Caudate nucleus (tissue), 63 donors: ENCODE measurements at places on chromosomes 16 and 17.
A peak's percentile ranks its signal among the peaks of the same experiment; 100 is the strongest.

DNA sequence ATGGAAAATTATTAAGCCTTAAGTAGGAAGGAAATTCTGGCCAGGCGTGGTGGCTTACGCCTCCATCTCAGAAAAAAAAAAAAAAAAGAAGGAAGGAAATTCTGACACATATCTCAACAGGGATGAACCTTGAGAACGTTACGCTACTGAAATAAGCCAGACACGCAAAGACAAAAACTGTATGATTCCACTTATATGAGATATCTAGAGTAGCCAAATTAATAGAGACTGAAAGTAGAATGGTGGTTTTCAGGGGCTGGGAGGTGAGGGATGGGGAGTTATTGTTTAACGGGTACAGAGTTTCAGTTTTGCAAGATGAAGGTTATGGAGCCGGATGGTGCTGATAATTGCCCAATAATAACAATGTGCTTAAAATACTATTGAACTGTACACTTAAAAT, 16.2 kb upstream of the HNF1B start:
- no peak for DNase-seq

DNA sequence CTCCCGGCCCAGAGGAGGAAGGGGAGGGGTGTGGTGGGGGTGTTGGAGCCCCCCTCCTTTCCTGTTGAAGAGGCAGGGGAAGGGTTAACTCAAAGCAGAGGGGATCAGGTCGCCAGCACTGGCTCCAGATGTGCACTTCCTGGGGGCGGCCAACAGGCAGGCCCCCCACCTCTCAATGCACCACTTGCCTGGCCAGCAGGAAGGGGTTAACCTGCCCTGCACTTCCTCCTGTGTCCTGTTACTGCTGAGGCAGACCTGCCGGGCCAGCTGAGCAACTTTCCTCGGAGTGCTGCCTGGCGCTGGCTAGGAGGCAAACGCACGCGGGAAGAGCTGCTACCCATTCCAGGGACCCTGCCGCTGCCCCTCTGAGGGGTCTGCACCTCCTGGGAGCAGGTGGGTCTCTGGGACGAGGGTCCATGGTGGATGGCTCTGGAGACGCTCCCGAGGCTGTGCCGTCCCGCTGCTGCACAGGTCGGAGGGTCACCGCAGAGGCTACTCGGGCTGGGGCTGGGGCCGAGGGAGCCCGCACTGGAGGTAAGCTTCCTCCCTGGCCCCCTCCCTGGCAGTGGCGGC, at the start of gene EPN3:
Gene EPN3, plus strand, starts transcription at position 284 of the 573 bp plus-strand sequence. CDS start 3,822 bp downstream, outside the sequence.
- no peak for DNase-seq

DNA sequence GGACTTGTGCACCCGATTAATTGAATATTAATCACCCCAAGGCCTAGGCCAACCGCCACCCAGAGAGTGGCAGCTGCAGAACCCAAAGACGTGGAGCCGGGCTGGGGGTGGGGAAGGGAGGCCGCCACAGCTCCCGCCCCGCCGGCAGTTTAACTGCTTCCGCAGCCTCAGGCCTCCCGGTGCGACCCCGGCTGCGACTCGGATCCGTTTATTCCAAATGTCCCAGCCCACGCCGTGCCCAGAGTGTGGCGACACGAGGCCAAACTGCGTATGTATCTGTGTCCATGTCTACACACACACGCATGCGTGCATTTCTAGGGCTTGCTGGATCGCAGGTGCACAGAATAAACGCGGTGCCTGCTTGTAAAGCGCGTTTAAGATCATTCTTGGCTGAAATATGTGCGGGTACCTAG, 802 bp upstream of the TOB1 start:
- DNase-seq, result no peak

- DNase-seq, result no peak
These were observed 68.8 kb downstream of the IL21R start for GRCh38 chr16:27470567-27471431.

- DNase-seq, result no peak
These were observed 1.2 kb downstream of the RABEP2 start for GRCh38 chr16:28923652-28924398.

DNA sequence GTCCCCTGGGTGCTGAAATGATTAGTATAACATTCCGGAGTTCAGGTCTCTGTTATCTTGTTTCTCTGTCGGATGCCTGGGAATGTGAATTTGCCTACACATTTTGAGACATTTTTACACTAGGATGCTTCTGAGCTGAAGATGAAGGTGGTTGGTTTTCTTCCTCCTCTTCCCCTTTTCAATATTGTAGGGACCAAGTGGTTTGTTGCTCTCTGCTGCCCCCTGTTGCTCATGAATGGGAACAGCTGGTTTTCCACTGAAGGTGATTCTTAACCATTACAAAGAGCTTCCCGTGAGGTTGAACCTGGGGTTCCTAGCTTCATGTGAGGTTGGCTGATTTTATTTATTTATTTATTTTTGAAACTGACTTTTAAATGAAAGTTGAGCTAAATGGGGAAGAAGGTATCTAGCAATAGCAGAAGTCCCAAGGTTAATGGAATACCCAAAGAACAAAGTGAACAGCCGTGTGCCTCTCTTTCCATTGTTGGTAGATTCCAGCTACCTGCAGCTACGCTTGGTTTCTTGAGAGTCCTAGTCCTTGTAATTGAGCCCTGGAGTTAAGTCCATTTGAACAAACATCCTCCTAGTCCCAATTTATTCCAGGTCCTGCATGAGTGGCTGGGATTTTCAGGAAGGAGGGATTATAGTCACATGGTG, 983.9 kb upstream of the EEF2KMT start:
- no peak for DNase-seq

DNA sequence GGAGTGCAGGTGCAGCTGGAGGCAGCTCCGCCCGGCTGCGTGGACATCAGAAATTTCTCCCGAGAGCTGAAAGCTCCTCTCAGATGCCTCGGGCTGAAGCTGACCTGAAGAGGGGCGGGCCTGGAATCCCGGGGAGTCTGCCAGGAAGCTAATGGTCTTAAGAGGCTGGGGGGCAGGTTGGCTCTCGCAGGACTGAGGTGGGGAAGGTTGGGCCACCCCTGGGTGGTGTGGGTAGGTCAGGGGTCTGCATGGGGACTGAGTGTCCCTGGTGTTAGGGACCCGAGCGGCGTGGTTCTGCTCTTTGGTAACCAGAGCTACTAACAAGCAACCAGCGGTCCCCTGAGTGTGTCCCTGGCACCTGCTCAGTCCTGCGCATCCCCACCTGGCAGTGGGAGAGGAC, 3.5 kb downstream of the CHMP6 start:
- DNase-seq, result no peak

DNA sequence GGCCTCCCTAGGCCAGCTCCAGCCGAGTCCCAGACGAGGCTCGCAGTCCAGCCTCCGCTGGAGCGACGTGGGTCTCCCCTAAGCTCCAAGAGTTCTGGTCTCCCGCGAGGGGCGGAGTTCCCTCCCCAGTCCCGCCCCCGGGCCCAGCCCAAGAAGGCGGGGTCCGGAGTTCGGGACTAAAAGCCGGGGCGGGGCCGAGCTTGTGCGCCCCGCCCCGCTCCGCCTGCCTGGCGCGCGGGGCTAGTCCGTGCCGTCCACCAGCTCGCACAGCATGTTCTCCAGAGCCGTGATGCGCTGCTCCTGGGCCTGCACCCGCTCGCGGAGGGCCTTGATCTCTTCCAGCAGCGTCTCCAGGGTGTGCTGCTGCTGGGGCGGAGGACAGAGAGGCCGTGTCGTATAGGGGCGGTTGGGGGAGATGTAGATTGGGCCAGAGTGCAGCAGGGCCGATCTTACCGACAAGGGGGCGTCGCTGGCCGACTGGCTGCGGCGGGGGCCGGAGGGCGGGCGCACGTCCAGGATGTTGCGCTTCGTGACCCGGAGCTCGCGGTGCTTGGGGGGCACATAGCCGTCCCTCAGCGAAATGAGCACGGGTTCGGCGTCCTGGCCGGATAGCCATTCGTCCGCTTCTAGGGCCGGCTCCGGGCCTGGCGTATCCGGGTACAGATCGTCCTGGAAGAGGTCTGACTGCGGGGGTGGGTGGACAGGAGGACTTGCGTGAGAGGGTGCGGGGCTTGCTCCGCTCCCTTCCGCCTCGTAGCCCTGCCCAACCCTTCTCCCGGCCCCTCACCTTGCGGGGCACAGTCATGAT, 7.0 kb downstream of the CORO6 start:
- DNase-seq, result peak; percentile 86

GRCh38 chr16:25713785-25714570, 22.2 kb downstream of the HS3ST4 start:
- no peak for DNase-seq

DNA sequence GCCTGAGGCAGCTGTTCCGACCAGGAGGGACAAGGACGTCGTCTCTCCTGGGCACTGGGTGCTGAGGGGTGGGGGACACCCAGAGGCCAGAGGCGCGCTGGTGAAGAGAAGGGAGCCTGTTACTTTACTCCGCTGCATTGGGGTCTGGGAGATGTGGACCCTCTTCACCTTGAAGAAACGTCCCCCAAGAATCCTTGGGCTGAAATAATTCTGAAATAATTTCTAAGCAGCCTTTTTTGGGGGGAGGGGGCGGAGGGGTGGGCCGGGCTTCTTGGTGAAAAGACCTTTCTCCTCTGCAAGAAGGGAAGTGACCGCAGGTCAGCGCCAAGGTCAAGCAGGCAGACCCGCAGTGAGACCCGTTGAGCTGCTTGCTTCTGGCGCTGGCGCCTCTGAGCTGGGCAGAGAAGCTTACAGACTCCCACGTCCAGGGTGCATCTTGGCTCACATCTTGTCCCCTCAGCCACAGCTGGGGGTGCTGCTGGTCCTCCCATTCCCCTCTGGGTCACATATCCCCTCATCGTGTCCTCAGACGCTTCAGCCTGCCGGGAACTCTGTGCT, 1.1 kb downstream of the SYT17 start:
- no peak for DNase-seq

GRCh38 chr17:39969375-39969774, 6.6 kb downstream of the GSDMA start:
- no peak for DNase-seq

DNA sequence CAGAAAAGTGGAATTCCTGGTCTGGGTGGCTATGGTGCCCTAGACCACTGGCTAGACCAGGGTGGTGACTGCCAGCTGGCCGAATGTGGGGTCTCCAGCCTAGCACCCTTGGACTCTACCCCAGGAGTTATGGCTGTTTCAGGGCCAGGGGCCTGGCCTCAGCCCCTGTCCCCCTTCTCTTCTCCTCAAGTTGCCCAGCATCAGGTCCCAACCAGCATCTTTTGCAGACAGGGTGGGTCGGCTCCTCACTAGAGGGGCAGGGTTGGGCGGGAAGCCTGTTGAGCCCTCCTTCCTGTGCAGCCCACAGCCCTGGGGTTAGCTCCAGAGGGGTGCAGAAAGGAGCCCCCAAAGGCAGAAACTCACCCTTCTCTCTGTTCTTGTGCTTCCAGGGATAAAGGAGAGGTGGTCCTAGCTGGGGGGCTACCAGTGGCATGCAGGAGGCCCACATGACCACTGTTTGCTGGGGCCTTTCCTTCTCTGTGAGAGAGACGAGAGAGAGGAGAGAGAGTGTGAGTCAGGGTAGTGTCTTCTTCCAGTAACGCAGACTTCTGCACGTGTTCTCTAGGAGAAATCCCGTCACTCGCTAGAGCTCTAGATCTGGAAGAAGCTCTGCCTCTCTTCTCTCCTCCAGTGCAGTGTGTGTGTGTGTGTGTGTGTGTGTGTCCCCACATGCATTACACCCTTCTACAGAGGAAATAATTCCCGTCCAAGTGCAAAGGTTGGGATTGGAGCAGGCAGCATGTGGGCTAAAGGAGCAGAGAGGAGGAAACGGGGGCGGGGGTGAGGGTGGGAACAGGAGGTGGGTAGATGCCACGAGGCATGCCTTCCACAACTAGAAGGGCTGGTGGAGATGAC, 209.4 kb downstream of the SEC14L1 start:
- no peak for DNase-seq

GRCh38 chr16:74202009-74202408, 94.6 kb upstream of the PSMD7 start:
- DNase-seq, result no peak

DNA sequence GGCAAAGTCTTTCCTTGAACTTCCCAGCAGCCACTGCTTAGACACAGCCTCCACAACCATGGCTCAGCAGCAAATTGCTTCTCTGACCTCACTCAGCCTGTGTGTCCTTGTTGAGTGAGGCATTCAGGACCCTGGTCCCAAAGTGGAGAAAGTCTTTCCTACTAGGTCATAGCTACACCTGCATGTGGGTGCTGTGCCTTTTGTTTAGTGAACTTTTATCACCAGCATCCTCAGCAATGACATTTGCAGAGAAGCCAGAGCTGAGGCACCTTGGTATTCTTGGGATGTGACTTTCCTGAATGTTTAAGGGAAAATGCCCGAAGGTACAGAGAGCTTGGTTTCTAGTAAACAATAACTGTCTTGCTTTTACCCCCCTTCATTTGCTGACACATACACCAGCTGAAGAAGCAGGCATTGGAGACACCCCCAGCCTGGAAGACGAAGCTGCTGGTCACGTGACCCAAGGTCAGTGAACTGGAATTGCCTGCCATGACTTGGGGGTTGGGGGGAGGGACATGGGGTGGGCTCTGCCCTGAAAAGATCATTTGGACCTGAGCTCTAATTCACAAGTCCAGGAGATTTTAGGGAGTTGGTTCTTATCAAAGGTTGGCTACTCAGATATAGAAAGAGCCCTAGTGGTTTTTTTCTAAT, 20.9 kb upstream of the STH start:
- DNase-seq, result no peak

GRCh38 chr17:31273516-31273915, 23.5 kb downstream of the OMG start:
- DNase-seq, result no peak

GRCh38 chr17:73620414-73620813, 23.8 kb downstream of the SDK2 start:
- DNase-seq, result no peak

GRCh38 chr16:20334396-20334795, 7.1 kb upstream of the GP2 start:
- DNase-seq, result no peak

- no peak for DNase-seq
These were observed 33.2 kb downstream of the TIMM22 start for GRCh38 chr17:1029922-1030644.
